ENCODE measurements at places on chromosomes 3 and 15. TPM values are rescaled to one million over a fixed set of nuclear protein-coding genes. Genes with fewer than 3 reads are reported as not detected.

Gene CTXN2
- total RNA-seq, result not detected

Gene SEMA3G
- under 0.01 TPM for total RNA-seq

Gene PRTG
- total RNA-seq, result 0.62 TPM

Gene OR5K2
- total RNA-seq, result not detected

Gene SLC15A2
- total RNA-seq, result 0.25 TPM

Gene TEX55
- not detected for total RNA-seq

Gene LRRC31
- not detected for total RNA-seq

Gene TMCC1
- 14.8 TPM for total RNA-seq

Gene FANCD2OS
- not detected for total RNA-seq

Gene SGO1
- 4.6 TPM for total RNA-seq

Gene LRRC2
- total RNA-seq, result 0.13 TPM

All from aortic smooth muscle cell (primary cell).